Progenitor cell of endocrine pancreas (in vitro differentiated cells): ENCODE measurements at places on chromosomes 2 and 18.

- no peak for DNase-seq
These were observed 4.7 kb upstream of the STAMBP start for GRCh38 chr2:73823916-73824523.

- no peak for DNase-seq
These were observed 18.6 kb downstream of the NRXN1 start for GRCh38 chr2:51013079-51013932.

GRCh38 chr2:212147921-212148513 lies 390.6 kb downstream of the ERBB4 start:
- DNase-seq, result no peak

- DNase-seq, result no peak
These were observed 111.8 kb downstream of the HDAC4 start for GRCh38 chr2:239288951-239289511.

- no peak for DNase-seq
These were observed 158.8 kb downstream of the DDX1 start for GRCh38 chr2:15750433-15750814.

- no peak for DNase-seq
These were observed 300.8 kb downstream of the NDUFA10 start for GRCh38 chr2:239724194-239724849.

GRCh38 chr2:100272841-100273329 lies 49.4 kb downstream of the LONRF2 start:
- no peak for DNase-seq

- no peak for DNase-seq
These were observed 688.9 kb upstream of the ID2 start for GRCh38 chr2:7992612-7993602.
